ENCODE measurements at places on chromosomes 4 and X. TPM values are rescaled to one million over a fixed set of nuclear protein-coding genes. Genes with fewer than 3 reads are reported as not detected.
A peak's percentile ranks its signal among the peaks of the same experiment; 100 is the strongest.

- no peaks in the 10 kb centered on the region for H3K36me3 ChIP-seq
- no peaks in the 10 kb centered on the region for H3K27me3 ChIP-seq
- DNase-seq, result no peak
- no peak overlapping the region for H3K27ac ChIP-seq
Measured at GRCh38 chr4:74016068-74016467, 17.6 kb upstream of the CXCL5 start.

DNA sequence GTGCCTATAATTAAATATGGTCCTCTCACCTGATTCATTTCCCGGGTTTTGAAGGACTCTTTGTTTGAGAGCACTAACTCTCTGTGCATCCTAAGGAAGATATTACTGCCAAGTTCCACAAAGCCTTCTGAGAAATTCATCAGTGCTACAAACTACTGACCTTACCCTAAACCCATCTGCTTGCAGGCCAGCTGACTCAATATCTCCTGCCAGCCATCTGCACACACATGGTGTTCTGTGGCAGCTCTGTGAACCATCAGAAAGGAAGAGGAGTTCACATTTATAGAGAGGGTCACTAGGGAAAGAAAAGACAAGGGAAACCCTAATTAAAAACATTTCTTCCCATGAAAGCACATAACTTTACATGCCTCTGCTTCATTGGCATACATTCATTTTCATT lies 156.7 kb downstream of the ATP10D start:
- no peaks in the 10 kb centered on the region for H3K4me1 ChIP-seq
- no peak for DNase-seq
- H3K27ac ChIP-seq, result no peak overlapping the region
- no peaks in the 10 kb centered on the region for H3K36me3 ChIP-seq
- peaks cover 6% of the 10 kb centered on the region for H3K27me3 ChIP-seq

The ADRA2C gene
- total RNA-seq, result not detected

- no peak for DNase-seq
- no peak overlapping the region for H3K4me3 ChIP-seq
- H3K27me3 ChIP-seq, result peaks cover 5% of the 10 kb centered on the region
- no peaks in the 10 kb centered on the region for H3K36me3 ChIP-seq
- no peaks in the 10 kb centered on the region for H3K4me1 ChIP-seq
Measured at GRCh38 chr4:76658231-76659102, 223.4 kb downstream of the SHROOM3 start.

The H2BW2 gene
- not detected for total RNA-seq

GRCh38 chr4:10077483-10078335 lies 38.9 kb downstream of the WDR1 start:
- H3K27me3 ChIP-seq, result no peaks in the 10 kb centered on the region
- no peak overlapping the region for H3K27ac ChIP-seq
- no peak for DNase-seq
- H3K4me1 ChIP-seq, result no peaks in the 10 kb centered on the region
- H3K36me3 ChIP-seq, result peaks cover 69% of the 10 kb centered on the region

The HDX gene
- total RNA-seq, result 2.7 TPM

- no peak overlapping the region for H3K27ac ChIP-seq
- no peaks in the 10 kb centered on the region for H3K4me1 ChIP-seq
- no peaks in the 10 kb centered on the region for H3K36me3 ChIP-seq
- DNase-seq, result no peak
Measured at GRCh38 chr4:182653596-182653995, 263.6 kb downstream of the DCTD start.

The TRIM60 gene
- total RNA-seq, result not detected

GRCh38 chr4:113838460-113838859 lies 76.9 kb upstream of the CAMK2D start:
- H3K36me3 ChIP-seq, result no peaks in the 10 kb centered on the region
- no peaks in the 10 kb centered on the region for H3K4me1 ChIP-seq
- no peaks in the 10 kb centered on the region for H3K27me3 ChIP-seq
- no peak overlapping the region for H3K27ac ChIP-seq

DNA sequence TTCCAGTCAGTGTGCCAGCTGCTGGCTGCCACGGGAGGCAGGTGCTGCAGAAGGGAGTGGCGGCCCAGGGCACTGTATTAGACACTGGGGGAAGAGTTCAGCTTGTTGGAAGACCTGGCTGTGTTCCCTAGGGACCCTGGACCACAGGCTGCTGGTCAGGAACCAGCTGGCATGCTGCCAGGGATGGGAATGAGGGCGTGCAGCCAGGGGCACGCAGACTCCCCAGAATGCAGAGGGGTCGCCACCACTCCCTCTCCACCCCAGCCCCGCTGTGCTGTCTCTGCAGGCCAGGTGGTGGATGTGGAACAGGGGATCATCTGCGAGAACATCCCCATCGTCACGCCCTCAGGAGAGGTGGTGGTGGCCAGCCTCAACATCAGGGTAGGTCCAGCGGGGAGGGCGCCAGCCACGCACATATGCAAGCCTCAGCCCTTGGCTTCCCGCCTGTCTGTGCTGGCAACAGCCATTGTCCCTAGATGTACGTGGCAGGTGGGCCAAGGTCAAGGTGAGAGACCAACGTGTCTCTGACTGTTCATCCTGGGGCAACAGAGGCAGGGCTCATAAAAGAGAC lies 12.3 kb downstream of the ABCD1 start:
- no peaks in the 10 kb centered on the region for H3K27me3 ChIP-seq
- no peak overlapping the region for H3K4me3 ChIP-seq
- no peak overlapping the region for H3K27ac ChIP-seq
- H3K36me3 ChIP-seq, result peaks cover 17% of the 10 kb centered on the region
- no peak for DNase-seq

DNA sequence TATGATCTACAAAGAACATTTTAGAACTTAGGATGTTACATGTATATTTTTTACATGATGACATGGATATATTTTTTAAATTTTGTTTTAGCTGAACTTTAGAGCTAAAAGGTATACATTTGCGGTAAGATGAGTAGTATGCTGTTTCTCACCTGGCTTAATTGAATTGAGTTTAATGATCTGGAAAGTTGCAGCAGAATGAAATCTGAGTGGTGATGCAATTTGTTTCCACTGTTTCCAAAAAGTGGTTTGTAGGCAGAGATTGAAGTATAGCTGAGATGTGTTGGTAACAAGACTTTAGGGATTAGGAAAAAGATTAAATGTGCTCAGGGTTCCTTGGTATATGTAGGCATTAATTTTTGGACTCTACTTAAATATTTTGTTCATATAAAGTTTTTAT lies 68.1 kb downstream of the HPF1 start:
- H3K27ac ChIP-seq, result no peak overlapping the region
- H3K36me3 ChIP-seq, result peaks cover 29% of the 10 kb centered on the region
- no peak for DNase-seq
- peaks cover 5% of the 10 kb centered on the region for H3K4me1 ChIP-seq
- no peaks in the 10 kb centered on the region for H3K27me3 ChIP-seq

GRCh38 chrX:39603230-39603629 lies 494.5 kb downstream of the BCOR start:
- DNase-seq, result no peak
- peaks cover 2% of the 10 kb centered on the region for H3K27me3 ChIP-seq
- H3K36me3 ChIP-seq, result no peaks in the 10 kb centered on the region
- H3K27ac ChIP-seq, result no peak overlapping the region
- peaks cover 4% of the 10 kb centered on the region for H3K4me1 ChIP-seq

The DRD5 gene
- total RNA-seq, result not detected

DNA sequence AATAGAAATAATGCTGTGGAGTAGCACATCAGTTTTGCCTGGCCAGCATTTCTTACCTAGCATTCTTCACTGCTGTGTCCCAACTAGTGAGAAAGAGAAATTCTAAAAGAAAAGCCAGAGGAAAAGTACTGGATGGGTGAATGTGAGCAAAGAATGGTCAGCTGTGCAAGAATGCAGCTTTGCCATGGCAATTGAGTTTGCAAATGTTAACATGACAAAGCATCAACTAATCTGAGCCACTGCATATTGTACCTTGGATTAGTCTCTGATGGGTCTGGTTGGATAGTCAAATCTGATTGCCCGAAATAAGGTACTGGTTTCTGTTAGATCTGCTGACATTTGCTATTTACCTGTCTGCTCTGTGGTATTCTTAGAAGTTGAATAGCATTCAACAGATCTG lies 38.7 kb downstream of the ADD1 start:
- H3K27ac ChIP-seq, result no peak overlapping the region
- DNase-seq, result no peak
- peaks cover 13% of the 10 kb centered on the region for H3K4me1 ChIP-seq
- H3K36me3 ChIP-seq, result peaks cover 43% of the 10 kb centered on the region
- H3K4me3 ChIP-seq, result no peak overlapping the region

The SULT1E1 gene
- not detected for total RNA-seq

DNA sequence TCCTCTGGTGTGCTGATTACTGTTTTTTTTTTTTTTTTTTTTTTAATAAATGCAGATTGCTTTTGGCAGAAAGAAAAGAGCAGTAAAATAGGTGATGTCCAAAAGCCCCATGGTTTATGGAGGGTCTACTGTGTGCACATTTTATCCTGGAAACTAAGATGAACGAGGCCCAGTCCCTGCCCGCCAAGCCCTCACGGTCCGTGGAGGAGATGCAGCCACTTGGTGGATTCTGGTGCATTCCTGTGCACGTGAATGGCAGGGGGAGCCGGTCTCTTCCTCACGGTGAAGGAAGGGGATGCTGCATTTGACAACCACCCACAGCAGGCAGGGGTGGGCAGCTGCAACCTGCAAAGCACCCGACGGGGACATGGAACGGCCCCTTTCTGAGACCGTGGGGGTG lies 100.2 kb upstream of the AFAP1 start:
- no peak for DNase-seq
- H3K27ac ChIP-seq, result no peak overlapping the region
- no peaks in the 10 kb centered on the region for H3K36me3 ChIP-seq
- H3K4me3 ChIP-seq, result no peak overlapping the region

The TLR3 gene
- total RNA-seq, result not detected

The SPANXC gene
- not detected for total RNA-seq

DNA sequence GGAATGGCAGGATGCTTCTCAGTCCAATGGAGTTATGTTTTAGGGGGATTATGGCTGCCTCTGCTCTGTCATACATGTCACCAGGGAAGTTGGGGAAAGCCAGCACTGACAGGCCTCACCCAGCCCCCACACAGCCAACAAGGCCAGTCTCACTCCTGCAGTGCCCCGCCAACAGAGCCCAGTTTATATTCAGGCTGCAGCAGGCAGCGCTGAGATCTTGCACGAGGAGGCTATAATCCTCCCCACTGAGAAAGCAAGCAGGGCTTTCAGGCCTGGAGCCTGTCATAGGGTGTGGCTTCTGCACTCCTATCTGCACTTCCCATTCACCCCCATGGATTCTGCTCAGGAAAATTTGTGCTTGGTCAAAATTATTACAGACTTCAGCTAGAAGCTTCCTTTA lies 25.1 kb downstream of the ADAD1 start:
- H3K27me3 ChIP-seq, result peaks cover 5% of the 10 kb centered on the region
- H3K4me3 ChIP-seq, result no peak overlapping the region
- no peak for DNase-seq

The ENAM gene
- not detected for total RNA-seq

DNA sequence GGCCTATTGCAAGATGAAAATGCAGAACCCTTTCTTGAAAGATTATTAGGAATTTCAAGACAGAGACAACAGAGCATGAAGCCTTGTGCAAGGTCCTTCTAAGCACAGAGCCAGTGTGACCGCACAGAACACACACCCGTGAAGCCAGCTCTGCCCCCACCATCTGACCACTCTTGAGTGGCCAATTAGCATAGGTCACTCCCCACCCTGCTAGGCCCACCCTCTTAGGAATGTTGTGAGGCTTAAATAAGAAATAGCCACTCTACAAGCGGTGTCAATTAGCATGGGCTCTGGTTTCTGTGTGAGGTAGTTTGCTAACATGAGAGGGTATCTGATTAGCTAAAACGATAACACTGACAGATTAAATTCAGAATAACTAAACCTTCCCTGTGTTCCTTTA lies 152.9 kb downstream of the PTTG2 start:
- H3K27ac ChIP-seq, result no peak overlapping the region
- H3K27me3 ChIP-seq, result no peaks in the 10 kb centered on the region
- no peaks in the 10 kb centered on the region for H3K4me1 ChIP-seq
- no peak for DNase-seq

DNA sequence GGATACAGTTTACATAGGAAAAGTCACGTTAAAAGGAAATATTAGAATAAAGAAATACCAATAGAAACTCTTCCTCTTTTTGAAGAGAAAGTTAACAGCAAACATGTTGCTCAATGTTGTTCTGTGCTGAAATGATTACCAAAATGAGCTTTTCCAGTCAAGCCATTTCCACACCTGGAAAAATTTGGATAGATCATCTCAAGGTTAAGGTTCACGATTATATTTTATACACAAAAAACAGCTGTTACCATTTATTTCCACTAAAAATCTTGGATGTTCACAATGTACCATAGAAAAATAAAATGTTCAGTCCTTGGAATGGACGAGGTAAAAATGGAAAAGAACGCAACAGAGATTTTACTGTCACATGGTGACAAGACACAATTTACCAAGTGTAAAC lies 218.7 kb downstream of the SCFD2 start:
- DNase-seq, result no peak
- H3K27me3 ChIP-seq, result no peaks in the 10 kb centered on the region
- no peak overlapping the region for H3K4me3 ChIP-seq

The KIAA1210 gene
- total RNA-seq, result not detected

- no peak for DNase-seq
- no peaks in the 10 kb centered on the region for H3K27me3 ChIP-seq
- no peaks in the 10 kb centered on the region for H3K36me3 ChIP-seq
- no peak overlapping the region for H3K4me3 ChIP-seq
Measured at GRCh38 chrX:144681501-144681900, 565.8 kb upstream of the SPANXN1 start.

DNA sequence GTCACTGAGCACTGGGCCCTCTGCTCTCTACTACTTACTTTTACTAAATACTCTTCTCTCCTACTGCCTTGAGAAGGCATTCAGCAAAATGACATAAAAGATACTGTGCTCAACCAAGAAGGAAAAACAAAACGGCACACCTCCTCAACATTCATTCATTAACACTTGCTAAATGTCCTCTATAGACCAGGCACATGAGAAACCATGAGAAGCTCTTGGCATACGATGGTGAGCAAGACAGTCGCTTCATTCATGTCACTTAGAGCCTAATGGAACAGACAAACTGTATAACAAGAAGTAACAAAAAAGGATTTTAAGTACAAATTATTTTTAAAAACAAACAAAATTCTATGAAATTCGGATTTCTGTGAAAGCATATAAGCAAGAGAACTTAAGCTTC lies 38.7 kb downstream of the COL25A1 start:
- H3K4me3 ChIP-seq, result no peak overlapping the region
- no peaks in the 10 kb centered on the region for H3K4me1 ChIP-seq
- H3K36me3 ChIP-seq, result no peaks in the 10 kb centered on the region
- H3K27me3 ChIP-seq, result peaks cover 3% of the 10 kb centered on the region
- no peak overlapping the region for H3K27ac ChIP-seq

- H3K27me3 ChIP-seq, result peaks cover 9% of the 10 kb centered on the region
- peak overlapping the region; percentile 92 for H3K4me3 ChIP-seq
- peaks cover 15% of the 10 kb centered on the region for H3K36me3 ChIP-seq
- H3K4me1 ChIP-seq, result peaks cover 34% of the 10 kb centered on the region
- H3K27ac ChIP-seq, result peak overlapping the region; percentile 87
- DNase-seq, result peak; percentile 67
Measured at GRCh38 chr4:56906489-56907393, 959 bp upstream of the REST start.

GRCh38 chr4:26861434-26862186 lies 969 bp downstream of the STIM2 start:
- peaks cover 56% of the 10 kb centered on the region for H3K4me1 ChIP-seq
- H3K27ac ChIP-seq, result peak overlapping the region; percentile 98
- peaks cover 10% of the 10 kb centered on the region for H3K36me3 ChIP-seq
- H3K4me3 ChIP-seq, result peak overlapping the region; percentile 89
- peak; percentile 94 for DNase-seq
- no peaks in the 10 kb centered on the region for H3K27me3 ChIP-seq

All from activated CD4-positive, alpha-beta T cell treated with anti-CD3 and anti-CD28 coated beads, Interleukin-2, amount 10 ng/mL, durations not matched to agents 24 days and 14 days (primary cell).